Caco-2 (cell line): ENCODE measurements at places on chromosomes 3 and 15. TPM values are rescaled to one million over a fixed set of nuclear protein-coding genes. Genes with fewer than 3 reads are reported as not detected.

The SERPINI2 gene
- total RNA-seq, result not detected in 2 replicates

DNA sequence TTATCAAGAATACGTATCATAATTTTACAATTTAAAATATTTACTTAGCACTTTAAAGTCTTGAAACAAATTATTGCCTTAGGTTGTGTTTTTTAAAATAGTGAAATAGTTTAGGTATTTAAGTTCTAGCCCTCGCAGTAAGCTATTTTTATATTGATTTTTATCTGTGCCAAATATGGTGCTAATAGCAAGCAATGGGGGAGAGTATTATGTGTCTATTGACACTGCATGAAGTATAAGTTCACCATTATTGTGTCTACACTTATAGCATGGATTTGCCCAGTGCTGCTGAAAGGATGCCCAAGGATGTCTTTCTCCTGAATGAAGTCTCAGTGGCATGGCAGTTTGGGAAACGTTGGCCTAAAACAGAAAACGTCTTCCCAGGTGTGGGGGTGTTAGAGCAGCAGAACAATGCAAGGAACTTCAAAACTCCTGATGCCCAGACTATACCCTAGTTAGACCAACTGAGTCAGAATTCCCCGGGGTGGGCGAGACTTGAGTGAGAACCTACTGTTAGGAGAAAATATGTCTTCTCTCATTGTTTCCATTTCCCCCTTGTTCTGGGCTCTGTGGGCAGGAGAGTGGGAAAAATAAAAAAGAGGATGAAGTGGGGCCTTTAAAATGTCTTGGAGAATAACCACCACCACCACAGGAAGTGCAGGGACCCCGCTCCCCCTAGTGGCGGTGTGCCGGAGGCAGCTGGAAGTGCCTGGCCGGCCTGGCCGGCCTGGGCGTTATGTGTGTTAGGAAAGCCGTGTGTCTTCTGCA is 104.2 kb upstream of the SLC7A14 start:
- H3K27ac ChIP-seq, result peak overlapping the region; percentile 80
- H3K27me3 ChIP-seq, result no peaks in the 10 kb centered on the region
- H3K36me3 ChIP-seq, result no peaks in the 10 kb centered on the region
- peak; percentile 77 for DNase-seq

The TEX9 gene
- total RNA-seq, result 1.0 and 1.9 TPM in 2 replicates

DNA sequence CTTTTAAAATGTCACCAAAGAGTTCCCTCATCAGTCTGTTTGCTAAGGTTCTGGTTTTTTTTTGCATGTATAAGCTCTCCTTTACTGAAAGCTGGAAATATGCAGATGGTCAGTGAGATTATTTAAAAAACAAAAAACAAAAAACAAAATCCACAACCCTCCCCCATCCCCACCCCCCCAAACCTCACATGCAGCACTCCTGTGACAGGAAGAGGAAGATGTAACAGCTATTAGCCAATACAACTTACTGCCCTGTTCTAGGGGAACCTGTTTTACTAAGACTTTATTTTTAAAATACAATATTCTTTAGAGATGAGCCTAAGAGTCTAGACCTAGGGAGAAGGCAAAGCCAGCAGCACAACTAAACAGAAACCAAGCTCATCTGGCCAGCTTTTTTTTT is 39.5 kb downstream of the ANP32A start:
- 0 out of 2 replicates have a peak, but pooled peaks cover 7% of the 10 kb centered on the region for H3K36me3 ChIP-seq
- no peak for DNase-seq
- H3K27ac ChIP-seq, result no peak overlapping the region
- H3K4me1 ChIP-seq, result no peaks in the 10 kb centered on the region

The STRIT1 gene
- not detected in 2 replicates for total RNA-seq

GRCh38 chr15:42154212-42154941 is 2.1 kb downstream of the PLA2G4F start:
- H3K4me1 ChIP-seq, result peaks cover 17% of the 10 kb centered on the region
- no peak overlapping the region for H3K27ac ChIP-seq
- no peaks in the 10 kb centered on the region for H3K27me3 ChIP-seq
- DNase-seq, result no peak
- no peaks in the 10 kb centered on the region for H3K36me3 ChIP-seq

The CYP8B1 gene
- not detected in 2 replicates for total RNA-seq

The ATP13A5 gene
- total RNA-seq, result not detected in 2 replicates

The KBTBD8 gene
- 5.8 and 6.8 TPM in 2 replicates for total RNA-seq

DNA sequence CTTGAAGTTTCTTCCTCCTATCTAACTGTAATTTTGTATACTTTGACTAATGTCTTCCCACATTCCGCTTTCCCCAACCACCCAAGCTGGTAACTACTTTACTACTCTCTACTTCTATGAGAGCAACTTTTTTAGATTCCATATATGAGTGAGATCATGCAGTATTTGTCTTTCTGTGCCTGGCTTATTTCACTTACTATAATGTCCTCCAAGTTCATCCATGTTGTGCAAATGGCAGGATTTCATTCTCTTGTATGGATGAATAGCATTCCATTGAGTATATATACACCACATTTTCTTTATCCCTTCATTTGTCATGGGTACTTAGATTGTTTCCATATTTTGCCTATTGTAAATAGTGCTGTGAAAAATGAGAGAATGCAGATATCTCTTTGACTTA is 78.5 kb upstream of the CCNL1 start:
- no peaks in the 10 kb centered on the region for H3K36me3 ChIP-seq
- no peaks in the 10 kb centered on the region; the same call in 1 of the 2 replicates for H3K27me3 ChIP-seq
- no peaks in the 10 kb centered on the region for H3K4me1 ChIP-seq
- no peak overlapping the region for H3K4me3 ChIP-seq
- no peak overlapping the region for H3K27ac ChIP-seq

DNA sequence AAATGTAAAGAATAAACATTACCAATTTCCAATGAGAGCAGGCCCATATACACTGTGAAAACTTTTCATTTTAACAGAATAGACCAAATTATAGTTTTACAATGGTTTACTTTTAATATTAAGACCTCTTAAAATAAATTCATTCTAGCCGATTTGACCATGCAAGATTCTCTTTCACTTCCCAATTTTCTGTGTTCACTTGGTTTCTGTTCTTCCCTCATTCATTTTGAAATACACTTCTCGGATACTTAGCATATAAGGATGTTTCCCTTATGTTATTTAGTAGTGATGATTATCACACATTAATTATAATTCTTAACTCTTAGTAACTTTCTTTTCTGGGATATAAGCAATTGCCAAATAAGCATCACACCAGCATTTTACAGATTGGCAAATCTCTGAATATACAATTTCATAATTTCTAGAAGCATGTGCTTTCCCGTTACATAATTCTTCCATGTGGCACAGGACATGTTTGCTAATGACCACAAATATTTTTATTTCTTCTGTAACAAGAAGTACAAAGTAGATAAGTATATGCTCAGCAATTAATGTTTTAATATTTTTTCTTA is 13.9 kb downstream of the OR5H15 start:
- no peaks in the 10 kb centered on the region for H3K27me3 ChIP-seq
- H3K27ac ChIP-seq, result no peak overlapping the region
- H3K4me3 ChIP-seq, result no peak overlapping the region
- DNase-seq, result no peak

DNA sequence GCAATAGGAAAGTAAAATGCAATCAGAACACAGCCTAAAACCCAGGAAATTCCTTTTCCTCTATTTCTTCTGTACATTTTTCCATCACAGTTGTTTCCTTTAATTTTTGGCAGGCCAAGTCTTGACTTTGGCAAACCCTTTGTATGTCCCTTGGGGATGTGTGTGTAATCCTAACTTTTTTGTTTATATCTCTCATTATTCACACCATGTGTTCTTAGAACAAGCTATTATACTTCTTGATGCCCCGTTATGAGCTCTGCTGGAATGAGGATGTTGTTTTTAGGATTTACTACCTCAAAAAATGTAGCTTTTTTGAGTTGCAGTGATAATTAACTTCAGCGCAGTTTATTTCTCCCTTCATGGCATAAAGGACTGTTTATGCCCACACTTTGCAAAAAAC is 123.4 kb downstream of the ABI3BP start:
- no peaks in the 10 kb centered on the region for H3K36me3 ChIP-seq
- no peak for DNase-seq
- no peak overlapping the region for H3K4me3 ChIP-seq
- no peak overlapping the region for H3K27ac ChIP-seq
